ENCODE measurements at places on chromosomes 7 and 10.

DNA sequence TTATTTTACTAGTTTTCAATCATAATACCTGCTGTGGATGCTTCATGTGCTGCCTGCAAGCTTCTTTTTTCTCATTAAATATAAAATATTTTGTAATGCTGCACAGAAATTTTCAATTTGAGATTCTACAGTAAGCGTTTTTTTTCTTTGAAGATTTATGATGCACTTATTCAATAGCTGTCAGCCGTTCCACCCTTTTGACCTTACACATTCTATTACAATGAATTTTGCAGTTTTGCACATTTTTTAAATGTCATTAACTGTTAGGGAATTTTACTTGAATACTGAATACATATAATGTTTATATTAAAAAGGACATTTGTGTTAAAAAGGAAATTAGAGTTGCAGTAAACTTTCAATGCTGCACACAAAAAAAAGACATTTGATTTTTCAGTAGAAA, 103.0 kb downstream of the PTEN start:
- no peak for DNase-seq

GRCh38 chr7:14886533-14886932, 16.0 kb downstream of the DGKB start:
- no peak for DNase-seq

- DNase-seq: no peak
Observed at GRCh38 chr10:24097751-24098207, 111.2 kb upstream of the KIAA1217 start.

- DNase-seq: no peak
Observed at GRCh38 chr7:100475549-100475948, 3.5 kb downstream of the TSC22D4 start.

- no peak for DNase-seq
Observed at GRCh38 chr10:30529373-30529998, 95.5 kb downstream of the MAP3K8 start.

DNA sequence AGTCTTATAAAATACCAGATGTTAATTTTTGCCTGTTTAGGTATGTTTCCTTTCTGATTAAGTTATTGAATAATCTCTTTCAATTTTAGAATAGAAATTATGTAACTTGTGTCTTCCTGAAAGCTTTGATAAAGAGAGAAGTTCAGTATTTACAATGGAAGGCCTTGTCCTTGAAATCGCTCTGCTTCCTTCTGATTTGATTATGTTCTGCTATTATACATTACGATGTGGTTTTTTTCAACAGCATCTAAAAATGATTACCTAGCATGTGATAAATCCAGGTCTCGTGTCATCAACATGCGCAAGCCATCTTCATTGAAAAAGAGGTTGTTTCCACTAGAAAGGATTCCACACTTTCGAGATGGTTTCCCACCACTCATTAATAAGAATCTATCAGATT, 96.5 kb upstream of the SLC26A5 start:
- no peak for DNase-seq

DNA sequence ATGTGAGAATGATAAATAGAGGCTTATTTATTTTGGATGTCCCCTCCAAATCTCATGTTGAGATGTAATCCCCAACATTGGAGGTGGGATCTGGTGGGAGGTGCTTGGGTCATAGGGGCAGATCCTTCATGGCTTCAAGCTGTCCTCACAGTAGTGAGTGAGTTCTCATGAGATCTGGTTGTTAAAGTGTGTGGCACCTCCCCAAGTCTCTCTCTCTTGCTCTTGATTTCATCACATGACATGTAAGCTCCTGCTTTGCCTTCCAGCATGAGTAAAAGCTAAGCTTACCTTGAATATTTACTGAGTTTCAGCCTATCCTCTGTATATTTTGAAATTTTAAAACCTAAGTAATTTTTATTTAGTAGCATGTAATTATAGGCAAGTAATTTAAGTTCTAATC, 444.9 kb downstream of the ARL4A start:
- DNase-seq: no peak

DNA sequence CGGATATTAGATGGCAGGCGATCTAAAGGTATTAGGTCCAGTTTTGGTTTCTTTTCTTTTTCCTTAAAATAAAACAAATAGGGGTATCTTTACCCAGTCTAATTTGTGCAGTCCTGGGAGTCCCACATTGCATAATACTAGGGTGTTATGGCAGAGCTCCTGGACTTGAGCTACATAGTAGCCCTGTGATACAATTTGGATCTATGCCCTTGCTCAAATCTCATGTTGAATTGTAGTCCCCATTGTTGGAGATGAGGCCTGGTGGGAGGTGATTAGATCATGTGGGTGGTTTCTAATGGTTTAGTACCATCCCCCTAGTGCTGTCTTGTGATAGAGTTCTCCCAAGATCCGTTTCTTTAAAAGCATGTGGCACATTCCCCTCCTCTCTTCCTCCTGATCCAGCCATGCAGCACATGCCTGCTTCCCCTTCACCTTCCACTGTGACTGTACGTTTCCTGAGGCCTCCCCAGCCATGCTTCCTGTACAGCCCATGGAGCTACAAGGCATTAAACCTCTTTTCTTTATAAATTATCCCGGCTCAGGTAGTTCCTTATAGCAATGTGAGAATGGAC, 141.9 kb downstream of the RPS24 start:
- DNase-seq: no peak

DNA sequence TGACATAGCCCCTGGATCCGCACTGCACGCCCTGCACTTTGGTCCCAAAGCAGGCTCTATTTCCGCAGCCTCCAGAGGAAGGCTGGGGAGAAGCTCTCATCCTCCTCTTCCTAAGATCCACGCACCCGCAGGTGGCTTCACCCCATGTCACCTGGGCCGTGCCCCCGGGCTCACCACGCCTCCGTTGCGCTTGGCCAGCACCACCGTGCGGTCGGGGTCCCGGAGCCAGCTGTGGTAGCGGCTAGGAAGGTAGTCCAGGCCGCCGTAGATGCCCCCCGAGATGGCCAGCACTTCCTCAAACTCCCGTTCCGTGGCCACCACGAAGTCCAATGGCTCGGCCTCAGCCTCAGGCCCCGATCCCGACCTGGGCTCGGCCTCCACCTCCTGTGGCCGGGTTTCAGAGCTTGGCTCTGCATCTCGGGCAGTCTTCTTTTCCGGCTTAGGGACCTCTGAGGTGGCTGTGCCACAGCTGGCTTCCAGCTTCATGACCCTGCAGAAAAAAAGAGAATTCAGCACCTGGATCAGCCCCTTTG, 5.7 kb downstream of the NAT16 start:
- DNase-seq: no peak

- no peak for DNase-seq
Observed at GRCh38 chr10:106044503-106044902, 1120.0 kb downstream of the SORCS1 start.

- DNase-seq: no peak
Observed at GRCh38 chr10:25206693-25207414, 32.1 kb downstream of the GPR158 start.

- DNase-seq: no peak
Observed at GRCh38 chr7:39745320-39745719, 121.9 kb downstream of the RALA start.

DNA sequence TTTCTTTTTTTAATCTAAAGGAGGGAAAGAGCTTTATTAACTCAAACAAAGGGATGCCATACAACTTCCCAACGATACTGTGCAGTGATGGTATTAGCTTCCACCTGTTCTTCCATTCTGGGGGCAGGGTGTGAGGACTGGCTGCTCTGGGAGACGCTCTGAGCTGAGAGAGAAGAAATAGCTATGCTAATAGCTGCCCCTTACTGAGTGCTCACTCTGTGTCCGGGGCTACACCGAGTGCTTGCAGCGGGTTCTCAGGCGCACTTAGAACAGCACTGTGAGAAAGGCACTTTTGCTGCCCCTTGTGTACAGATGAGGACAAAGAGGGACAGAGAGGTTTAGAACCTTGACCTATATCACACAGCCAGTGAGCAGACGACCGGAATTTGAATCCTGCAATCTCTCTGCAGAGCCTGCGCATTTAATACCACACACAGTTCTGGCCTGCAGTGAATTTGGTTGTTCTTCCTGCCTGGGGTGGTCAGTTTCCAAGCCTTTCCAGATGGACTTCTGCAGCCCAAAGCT, 142.2 kb downstream of the PLPP4 start:
- DNase-seq: no peak

- no peak for DNase-seq
Observed at GRCh38 chr7:114930829-114931655, 9.1 kb downstream of the MDFIC start.

- no peak for DNase-seq
Observed at GRCh38 chr7:76507723-76508406, 2.5 kb upstream of the UPK3B start.

DNA sequence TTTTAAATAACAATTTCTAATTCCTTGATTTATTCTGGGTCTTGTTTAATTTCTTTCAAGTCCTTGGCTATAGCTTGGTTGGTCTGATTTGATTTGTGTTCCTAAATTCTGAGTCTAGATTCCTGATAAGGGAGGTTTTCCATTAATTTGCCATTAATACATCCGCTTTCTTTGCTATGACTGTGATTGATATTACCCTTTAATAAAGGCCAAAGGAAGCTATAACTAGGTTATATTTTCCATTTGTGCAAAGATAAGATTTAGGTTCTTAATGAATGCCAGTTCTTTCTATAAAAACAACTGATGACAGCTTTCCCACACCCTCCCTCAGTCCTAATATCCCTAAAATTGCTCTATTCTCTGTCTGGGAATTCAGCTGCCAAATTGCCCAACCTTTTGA, 28.2 kb downstream of the NDUFB2 start:
- no peak for DNase-seq

- DNase-seq: no peak
Observed at GRCh38 chr10:88477343-88478085, 105.6 kb downstream of the RNLS start.

DNA sequence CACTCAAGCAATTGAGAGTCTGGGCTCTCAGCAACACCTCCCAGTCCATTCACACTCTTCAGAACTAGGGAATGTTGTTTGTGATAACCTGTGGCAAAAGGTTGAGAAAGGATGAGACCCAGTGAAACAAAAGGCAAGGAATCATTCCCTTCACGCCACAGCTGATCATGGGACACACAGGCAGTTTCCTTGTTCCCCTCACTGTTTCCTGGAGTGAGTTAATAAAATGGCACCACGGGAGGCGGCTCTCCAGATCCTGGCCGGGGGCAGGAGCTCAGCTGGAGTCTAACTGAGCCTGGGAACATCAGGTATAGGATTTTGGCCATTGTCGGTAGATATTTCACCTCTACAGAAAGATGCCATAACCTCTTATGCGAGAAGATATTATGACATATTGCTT, 107.3 kb upstream of the FAM171A1 start:
- no peak for DNase-seq

- DNase-seq: no peak
Observed at GRCh38 chr7:126228356-126229061, 1024.2 kb downstream of the GRM8 start.

- no peak for DNase-seq
Observed at GRCh38 chr10:35025916-35026315, 64.2 kb downstream of the CUL2 start.

GRCh38 chr10:124685261-124685660, 58.9 kb downstream of the FAM53B start:
- DNase-seq: no peak

GRCh38 chr7:80563561-80564327, 51.9 kb upstream of the GNAT3 start:
- no peak for DNase-seq

Measured in NCI-H526 treated with DMSO at 0.1 percent for 48 hours (cell line).